ENCODE measurements at places on chromosomes 2 and 18.

GRCh38 chr2:26421961-26422360 lies 20.2 kb downstream of the DRC1 start:
- no peak for DNase-seq

GRCh38 chr18:11672846-11673454 lies 16.1 kb upstream of the GNAL start:
- no peak for DNase-seq

DNA sequence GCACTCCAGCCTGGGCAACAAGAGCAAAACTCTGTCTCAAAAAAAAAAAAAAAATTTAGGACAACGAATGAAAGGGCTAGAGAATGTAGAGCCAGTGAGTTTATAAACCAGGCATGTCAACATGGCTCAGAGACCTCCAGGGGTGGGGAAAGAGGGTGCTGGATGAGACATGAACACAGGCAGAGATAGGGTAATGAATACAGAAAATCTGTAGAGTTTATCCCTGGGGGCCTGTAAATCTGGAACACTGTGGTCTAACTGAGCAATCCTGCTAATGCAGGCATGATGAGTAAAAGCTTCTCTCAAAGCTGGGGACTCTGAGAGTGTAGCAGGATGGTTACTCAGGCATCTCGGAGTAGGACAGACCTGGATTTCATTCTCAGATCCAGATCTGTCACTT lies 59.2 kb upstream of the IGFBP2 start:
- no peak for DNase-seq

DNA sequence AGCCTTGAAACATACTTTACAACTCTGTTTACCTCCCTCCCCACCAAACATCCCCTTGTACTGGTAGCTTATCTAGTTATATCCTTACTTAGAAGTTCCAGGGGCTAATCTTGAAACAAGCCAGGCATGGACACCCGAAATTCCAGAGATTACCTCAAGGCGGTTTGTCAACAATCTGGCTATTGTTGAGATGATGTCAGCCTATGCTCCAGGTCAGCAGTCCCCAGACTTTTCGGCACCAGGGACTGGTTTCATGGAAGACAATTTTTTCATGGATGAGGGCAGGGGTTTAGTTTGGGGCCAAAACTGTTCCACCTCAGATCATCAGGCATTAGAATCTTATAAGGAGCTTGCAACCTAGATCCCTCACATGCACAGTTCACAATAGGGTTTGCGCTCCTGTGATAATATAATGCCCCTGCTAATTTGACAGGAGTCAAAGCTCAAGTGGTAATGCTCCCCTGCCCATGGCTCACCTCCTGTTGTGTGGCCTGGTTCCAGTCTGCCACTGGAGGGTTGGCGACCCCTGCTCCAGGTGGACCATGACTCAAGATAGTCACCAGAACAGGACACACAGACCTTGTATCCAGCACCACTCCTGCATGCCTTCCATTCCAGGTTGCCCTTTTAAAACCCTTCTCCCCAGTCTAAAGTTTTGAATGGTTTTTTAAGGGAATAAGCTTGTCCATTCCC lies 171.2 kb downstream of the SPAG16 start:
- DNase-seq, result no peak

- DNase-seq, result no peak
These were observed 32.2 kb upstream of the AMMECR1L start for GRCh38 chr2:127917916-127918315.
